Amygdala (tissue), 56 donors: ENCODE measurements at places on chromosomes 1 and 21.
A peak's percentile ranks its signal among the peaks of the same experiment; 100 is the strongest.

GRCh38 chr1:187070076-187070475, 241.3 kb downstream of the PLA2G4A start:
- DNase-seq = no peak

DNA sequence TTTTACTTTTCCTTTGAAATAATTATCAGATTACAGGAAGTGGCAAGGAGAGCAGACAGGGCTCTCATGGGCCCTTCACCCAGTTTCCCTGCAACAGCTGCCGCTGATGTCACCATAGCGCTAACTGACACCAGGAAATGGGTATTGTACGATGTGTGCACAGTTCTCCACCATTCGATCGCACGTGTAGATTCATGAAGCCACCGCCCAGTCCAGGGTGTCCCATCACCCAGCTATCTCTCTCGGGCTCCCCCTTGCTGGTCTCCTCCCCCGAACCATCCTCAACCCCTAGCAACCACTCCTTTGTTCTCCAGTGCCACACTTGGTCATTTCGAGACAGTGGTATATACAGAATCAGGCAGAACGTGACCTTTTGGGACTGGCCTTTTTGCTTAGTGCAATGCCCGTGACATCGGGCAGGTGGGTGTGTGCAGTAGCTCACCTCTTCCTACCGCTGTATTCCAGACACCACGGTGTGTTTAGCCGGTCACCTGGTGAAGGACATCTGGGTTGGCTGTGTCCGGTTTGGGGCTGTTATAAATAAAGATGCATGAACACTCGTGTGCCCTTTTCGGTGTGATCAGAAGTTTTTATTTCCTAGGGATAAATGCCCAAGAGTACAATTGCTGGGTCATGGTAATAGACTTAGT, 118.4 kb downstream of the CRYAA start:
- DNase-seq = no peak

DNA sequence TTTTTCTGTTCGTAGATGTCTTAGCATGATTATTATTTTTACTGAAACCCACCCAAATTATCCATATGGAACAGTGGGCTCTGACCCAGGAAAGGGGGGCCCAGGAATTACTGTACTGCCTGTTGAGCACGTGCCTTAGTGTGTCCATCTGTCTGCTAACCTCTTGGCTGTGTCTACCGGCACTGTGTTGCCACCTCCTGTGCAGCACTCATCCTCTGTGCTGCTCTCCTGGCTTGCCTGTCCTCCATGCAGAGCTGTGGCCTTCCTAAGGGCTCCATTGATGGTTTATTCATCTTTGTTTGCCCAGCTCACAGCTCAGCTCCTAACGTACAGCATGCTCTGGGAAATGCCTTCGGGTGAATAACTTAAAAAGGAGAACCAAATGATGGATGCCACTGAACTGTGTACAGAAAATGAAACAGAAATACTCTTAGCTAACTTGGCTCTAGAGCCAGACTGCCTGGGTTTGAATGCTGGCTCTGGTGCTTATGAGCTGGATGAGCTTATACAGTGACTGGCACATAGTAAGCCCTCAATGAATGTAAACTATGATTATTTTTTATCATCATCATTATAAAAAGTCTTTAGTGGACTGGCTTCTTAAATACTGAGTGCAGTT, 11.4 kb upstream of the RPTN start:
- no peak for DNase-seq

DNA sequence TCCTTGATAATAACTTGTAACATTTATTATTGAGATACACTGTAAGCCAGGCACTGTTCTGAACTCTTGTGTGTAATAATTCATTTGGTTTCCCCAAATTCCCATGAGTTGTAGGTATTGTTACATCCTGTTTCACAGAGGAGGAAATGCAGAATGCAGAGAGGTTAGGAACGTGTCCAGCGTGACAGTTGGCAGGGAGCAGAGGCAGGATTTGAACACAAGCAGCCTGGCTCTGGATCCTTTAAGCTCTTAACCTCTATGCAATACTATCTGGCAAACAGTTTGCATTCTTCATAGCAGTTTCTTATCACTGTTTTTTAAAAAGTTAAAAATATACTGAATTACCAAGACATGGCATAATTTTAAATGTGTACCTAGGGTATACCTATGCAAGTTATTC, 30.5 kb downstream of the EEIG2 start:
- DNase-seq = no peak

DNA sequence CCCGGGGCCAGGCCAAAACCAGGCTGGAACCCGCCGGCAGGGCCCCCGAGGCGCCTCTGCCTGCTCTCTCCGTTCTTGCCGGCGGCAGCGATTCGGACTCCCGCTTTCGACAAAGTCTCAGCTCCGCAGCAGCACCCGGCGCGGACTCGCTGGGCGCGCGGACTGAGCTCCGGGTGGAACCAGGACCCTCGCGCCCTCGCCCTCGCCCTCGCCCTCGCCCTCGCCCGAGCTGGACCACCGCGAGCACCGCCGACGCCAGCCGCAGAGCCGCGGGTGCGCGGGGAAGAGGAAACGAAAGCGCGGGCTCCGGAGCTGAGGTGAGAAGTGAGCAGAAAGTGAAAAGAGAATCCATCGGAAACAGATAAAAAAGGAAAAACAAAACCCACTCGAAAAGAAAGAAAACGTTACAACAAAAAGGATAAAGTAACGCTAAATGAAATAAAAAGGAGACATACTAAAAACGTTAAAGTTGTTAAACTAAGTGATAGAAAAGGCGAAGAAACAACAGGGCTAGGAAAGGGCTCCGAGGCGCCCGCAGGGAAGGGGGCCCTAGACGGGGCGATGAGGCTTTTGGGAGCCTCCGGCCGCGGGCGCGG, 64.9 kb downstream of the MEF2D start:
- no peak for DNase-seq

DNA sequence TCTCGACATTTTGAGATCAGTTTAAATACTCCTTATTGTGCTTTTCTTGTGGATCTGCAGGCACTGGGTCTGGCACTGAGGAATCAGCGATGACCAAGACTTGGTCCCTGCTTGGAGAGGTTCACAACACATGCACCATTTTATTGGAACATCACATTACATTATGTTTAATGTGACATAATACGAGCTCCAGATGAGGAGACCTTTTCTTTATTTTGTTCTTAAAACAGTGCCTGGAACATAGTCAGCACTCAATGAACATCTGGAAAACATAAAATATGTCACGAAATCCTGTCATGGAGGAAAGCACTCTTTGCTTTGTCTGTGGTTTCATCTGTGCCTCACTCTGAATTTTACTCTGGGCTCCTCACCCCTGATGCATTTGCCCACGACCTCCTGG, 110.7 kb downstream of the ST6GALNAC3 start:
- DNase-seq = no peak

GRCh38 chr21:46049890-46050667, 47.8 kb upstream of the COL6A2 start:
- DNase-seq = no peak

DNA sequence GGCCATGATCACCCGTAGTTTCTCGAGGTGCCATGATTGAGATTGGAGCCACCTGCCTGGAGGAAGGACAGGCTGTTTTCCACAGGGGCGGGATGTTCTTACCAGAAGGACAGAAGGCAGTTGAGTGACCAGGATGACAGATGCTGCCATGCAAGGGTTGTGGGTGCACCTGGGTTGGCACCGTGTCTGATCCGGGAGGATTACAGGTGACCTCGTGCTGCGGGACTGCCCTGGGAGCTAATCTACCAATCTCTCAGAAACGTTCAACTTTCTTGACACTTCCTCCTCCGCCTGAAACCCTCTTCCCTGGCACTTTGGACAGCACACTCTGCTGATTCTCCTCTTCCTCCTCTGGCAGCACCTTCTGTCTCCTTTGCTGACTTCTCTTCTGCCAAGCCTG, 13.8 kb upstream of the SLC6A9 start:
- DNase-seq = no peak

- DNase-seq = no peak
Measured at GRCh38 chr1:61070054-61070453, 12.3 kb upstream of the NFIA start.

DNA sequence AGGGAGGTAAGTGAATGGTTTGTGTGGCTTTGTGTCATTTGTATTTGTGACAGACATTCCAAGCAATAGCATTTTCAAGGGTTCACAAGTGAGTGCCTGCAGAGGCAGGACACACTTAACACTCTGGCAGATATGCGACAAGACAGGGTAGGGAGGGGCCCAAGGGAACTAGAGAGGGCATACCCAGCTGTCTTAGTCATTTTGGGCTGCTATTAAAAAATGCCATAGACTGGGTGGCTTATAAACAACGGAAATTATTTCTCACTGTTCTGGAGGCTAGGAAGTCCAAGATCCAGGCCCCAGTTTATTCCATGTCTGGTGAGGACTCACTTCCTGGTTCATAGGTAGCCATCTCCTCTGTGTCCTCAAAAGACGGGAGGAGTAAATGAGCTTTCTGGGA, 137.4 kb downstream of the FGGY start:
- no peak for DNase-seq

GRCh38 chr1:209692745-209693504, 11.7 kb upstream of the HSD11B1 start:
- no peak for DNase-seq

GRCh38 chr1:226903819-226904716, 33.7 kb downstream of the PSEN2 start:
- DNase-seq = peak; percentile 11

DNA sequence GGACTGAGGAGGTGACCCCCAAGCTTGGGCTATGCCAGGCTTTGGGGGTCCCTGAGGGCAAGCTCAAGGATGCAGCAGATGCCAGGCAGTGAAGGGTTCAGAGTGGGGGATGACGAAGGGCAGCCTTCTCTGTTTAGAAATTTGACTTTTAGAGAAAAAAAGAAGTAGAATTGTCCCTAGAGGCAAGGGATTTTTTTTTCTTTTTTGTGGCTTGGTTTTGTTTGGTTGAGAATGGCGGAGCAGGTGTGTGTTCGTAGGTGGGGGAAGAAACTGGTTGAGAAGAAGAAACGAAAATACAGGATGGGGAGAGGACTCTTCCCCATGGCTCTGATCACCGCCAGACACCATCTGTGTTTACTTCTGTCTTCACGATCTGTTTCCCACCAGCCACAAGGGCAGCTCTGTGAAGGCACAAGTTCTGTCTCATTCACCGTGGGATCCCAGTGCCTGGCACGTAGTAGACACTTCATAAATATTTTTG, 8.2 kb downstream of the PLA2G5 start:
- no peak for DNase-seq

GRCh38 chr1:71330991-71331390, 250.2 kb upstream of the ZRANB2 start:
- DNase-seq = no peak

GRCh38 chr1:228101994-228102790, 933 bp downstream of the C1orf35 start:
- DNase-seq = no peak

GRCh38 chr21:31668651-31669491, 9.4 kb downstream of the SOD1 start:
- no peak for DNase-seq

DNA sequence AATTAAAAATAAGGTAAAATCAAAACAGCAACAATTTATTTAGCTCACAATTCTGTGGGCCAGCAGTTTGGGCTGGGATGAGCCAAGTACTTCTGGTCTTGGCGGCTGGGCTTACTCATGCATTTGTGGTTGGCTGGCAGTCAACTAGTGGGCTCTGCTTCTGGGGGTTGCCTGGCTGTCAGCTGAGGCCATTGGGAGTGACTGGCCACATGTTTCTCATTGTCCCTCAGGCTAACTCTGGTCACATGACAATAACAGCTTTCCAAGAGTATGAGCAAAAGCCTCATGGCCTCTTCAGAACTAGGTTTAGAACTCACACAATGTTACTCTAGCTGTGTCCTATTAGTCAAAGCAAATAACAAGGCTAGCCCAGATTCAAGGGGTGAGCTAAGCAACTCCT, 15.6 kb upstream of the CHIA start:
- no peak for DNase-seq

DNA sequence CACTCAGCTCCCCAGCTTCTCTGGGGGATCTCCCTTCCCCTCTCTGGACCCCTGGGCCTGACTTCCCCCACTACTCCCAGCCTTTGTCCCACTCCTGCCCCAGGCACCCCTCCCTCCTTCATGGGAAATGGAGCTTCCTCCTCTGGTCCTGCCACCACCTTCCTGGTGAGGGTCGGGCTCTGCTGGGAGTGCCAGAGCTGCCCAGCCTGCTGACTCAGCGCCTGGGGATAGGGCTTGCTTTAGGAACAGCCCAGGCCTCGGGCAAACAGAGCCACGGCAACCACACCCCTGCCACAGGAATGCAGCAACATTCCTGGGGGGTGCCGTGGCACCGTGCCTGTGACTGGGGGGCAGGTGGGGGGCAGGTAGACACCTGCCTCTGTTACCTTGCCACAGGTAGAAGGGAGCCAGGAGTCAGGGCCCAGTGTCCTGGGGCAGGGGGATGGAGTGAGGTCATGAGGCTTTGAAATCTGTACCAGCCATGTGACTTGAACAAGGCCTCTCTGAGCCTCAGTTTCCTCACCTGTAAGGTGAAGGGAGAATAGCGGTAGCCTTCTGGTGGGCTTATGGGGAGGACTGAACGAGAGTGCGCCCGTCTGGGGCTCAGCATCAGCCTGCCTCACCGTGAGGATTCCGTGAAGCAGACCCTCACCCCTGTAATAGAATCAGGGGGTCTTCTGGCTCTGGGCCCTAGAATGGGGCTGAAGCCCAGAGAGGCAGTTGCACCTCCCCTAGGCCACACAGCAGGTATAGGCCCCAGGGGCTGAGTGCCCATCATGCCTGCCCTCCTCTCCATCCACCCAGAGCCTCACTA, 17.8 kb upstream of the EPHA2 start:
- DNase-seq = no peak

DNA sequence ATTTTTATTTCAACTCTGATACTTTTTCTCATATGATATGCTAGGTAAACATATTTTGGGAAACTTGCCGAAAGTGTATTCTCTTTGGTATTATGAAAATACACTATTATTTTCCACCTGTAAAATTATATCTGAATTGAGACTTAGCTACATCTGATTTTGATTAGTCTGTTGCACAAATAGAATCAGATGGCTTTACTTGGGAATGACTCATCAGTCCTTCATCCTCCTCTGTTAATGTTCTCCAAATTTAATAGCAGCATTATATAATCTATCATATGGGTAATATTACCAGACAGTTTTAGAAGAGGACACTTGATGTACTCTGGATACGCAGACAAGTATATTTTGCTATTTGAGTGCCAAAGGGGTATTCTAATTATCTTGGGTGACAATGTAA, 245.3 kb downstream of the CTH start:
- no peak for DNase-seq

DNA sequence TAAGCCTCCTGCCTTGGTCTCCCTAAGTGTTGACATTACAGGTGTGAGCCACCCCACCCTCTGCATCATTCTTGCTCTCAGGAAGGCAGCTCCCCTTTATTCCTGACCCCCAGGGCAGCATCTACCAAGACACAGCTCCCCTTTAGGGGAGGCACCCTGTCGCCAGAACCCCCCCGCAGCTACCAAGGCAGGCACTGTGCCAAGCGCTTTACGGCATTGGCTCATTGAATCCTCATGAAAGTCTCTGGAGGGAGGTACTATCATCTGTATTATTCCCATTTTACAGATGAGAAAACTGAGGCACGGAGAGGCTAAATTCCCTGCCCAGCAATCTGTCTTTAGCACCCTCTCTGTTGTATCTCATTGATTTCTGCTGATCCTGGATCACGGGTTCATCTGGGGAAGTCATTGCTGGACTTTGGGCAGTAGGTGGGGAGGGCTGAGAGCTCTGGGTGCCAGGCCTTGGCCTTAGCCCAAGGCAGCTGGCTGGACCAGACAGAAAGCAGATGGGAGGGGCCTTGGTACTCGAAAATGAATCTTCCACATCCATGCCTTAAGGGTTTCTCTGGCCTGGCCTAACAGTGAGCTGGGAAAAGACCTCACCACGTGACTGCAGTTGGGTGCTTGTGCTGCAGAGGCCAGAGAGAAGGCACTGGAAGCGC, 5.9 kb downstream of the PLOD1 start:
- DNase-seq = no peak

- DNase-seq = no peak
Measured at GRCh38 chr1:190847166-190847565, 369.5 kb upstream of the BRINP3 start.
